ENCODE measurements at places on chromosomes 3 and 15.

DNA sequence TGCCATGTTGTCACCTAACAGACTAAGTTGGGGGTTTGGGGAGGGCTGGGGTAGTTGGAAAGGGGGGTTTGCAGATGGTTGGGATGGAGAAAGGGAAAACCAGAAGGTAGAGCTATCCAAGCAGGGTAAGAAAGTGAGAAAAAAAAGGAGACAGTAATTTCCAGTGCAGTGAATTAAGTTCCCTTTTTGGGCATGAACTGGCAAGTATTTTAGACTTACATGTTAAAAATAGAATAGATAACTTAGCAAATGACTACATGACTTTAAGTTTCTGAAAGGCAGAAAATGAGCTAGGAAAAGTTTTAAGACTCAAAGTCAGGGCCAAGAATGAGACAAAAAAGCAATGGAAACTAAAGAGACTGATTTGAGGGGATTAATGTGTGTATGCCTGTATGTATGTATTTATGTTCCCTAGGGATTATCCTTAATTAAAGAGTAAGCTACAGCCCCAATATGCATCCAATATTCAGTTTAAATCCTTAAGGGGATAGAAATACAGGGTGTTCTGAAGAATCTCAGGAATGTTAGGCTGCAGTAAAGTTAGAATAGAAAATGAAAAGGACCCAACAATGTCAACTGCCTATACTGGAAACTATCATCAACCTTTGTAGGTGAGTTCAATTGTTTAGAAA lies 285.2 kb upstream of the MME start:
- no peak for DNase-seq

GRCh38 chr3:28286595-28286994 lies 45.2 kb downstream of the CMC1 start:
- DNase-seq: peak; percentile 64

DNA sequence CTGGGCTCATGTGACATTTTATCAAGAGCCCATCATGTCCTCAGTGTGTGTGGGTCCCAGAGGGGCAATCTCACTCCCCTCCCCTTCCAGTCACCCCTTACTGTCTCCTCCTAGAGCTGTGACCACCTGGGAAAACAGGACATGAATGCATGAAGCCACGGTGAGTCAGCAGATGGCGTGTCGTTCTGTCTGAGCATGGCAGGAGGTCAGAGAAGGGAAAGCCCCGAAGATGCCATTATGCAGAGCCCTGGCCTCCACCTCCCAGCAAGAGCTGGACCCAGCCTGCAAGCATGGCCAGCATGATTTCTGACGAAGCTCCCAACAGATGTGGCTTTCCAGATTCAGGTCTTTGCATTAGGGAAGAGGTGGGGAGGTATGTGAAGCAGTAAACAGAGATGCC lies 118.5 kb downstream of the TLE3 start:
- no peak for DNase-seq

DNA sequence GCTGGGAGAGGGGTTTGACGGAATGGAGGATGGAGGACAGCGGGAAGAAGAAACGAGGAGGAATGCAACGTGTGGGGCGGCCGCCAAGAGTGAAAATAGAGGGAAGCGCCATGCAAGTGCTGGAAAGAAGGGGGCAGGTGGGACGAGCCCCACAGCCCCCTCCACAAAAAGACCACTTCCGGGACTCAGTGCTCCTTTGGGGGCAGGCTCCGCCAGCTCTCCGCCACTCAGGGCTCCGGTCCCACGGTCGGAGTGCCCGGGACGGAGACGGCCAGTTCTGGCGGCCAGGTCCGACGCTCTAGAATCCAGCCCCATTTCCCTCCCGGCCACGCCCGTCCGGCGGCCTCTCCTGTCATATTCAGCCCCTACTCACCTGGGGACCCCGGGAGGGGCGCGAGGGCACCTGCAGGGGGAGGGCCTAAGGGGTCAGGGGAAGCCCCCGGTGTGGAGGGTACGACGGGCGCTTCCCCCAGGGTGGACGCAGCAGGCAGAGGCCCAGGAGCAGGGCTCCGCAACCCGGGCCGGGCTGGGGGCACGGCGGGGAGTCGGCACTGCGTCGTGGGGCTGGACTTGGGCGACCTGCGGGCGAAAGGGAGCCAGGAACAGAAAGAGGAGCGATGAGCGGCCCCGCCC lies 25.5 kb upstream of the CSPG4 start:
- no peak for DNase-seq

DNA sequence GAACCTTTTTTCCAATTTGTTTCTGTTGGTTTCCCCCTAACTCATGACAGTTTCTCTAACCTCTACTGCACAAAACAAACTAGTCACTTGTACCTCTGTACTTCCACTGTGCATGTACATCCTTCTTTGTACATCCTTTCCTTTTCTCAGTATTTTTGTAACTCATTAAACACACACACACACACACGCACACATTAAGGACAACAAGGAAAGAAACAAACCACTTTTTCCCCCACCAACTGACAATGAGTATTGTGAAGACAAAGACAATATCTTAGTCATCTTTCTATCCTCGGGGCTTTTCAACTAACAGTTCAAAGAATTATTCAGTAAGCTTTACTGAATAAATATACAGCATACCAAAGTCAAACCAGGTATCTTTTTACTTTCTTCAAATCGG lies 170.5 kb downstream of the VPS13C start:
- DNase-seq: no peak

- no peak for DNase-seq
Measured at GRCh38 chr3:64257100-64257755, 32.0 kb upstream of the PRICKLE2 start.

- DNase-seq: no peak
Measured at GRCh38 chr15:65936282-65936681, 67.0 kb downstream of the RAB11A start.

DNA sequence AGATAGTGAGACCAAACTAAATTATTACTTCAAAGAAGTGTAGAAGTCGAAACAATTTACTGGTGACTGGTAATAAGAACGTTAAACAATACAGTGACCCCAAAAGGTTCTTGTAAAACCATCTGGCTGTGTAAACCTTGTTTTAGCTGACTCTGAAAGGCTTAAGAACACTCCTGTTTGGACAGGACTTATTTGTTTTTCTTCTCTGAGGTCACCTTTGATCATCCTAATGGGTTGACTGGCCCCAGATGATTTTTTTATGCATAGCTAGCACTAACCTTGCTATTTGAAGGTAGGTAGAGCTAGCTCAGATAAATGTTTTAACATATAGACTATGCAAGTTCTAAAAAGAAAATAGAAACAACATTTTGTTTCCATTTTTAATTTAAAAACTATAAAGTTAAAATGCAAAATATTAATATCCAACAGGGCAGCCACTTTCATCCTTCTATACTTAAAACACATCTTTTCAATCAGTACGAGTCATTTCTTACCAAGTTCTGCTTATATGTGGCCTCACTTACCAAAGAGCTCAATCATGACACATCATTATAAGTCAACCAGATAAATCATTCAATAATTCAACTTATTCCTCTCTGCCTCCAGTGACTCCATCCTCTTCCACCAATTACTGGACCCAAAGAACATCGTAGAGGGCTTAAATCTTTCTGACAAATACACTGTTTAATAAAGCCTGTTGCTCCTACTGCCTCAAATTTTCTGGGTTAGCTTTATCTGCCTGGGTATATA lies 158.8 kb downstream of the SSR3 start:
- peak; percentile 75 for DNase-seq

DNA sequence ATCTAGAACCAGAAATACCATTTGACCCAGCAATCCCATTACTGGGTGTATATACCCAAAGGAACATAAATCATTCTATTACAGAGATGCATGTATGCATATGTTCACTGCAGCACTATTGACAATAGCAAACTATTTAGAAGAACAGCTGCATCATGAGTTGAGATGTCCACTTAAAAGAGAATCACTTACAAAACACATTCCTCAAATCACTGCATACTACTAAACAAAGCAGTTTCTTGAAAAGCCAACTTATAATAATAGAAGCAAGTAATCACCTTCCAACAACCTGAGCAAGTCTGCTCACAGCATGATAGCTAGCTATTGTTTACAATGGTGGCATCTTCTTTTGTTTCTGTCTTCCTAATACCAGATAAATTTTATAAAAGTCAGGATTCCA lies 454.7 kb upstream of the ADAMTS9 start:
- DNase-seq: no peak

GRCh38 chr3:138941259-138941885 lies 5.6 kb downstream of the FOXL2 start:
- DNase-seq: peak; percentile 61

GRCh38 chr3:104510131-104510849 lies 856.4 kb upstream of the ALCAM start:
- no peak for DNase-seq

DNA sequence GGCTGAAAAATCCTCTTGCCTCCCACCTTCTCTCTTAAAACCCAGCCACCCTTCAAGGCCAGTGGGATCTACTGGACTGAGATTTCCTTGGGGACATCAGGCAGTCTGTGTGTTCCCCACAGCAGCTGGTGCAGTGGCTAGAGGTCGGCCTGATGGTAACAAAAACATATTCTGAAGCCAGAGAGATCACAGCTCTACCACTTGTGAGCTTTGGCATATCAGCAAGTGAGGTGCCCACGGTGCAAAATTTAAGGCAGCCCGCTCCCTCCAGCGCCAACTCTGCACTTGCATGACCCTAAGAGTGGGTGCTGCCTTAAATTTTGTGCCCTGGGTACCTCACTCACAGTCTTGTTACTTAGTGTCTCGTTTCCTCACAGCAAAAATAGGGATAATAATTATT lies 97.2 kb downstream of the MESD start:
- DNase-seq: no peak

DNA sequence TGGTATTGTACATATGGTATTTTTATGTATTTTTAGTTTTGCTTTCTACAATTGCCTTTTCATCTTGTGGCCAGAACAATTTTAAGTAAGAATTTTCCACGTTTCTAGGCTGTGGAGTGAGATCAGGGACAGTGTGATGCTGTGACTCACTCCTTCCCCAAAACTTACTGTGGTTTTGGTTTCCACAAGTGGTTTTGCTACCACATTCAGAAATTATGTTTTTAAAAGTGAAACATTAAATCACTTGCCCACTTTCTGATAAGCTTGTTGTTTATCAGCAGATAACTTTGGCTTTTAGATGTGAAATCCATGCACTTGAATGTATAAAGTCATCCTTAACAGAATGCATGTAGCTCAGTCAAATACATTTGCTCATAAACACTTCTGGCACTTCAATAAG lies 192.2 kb upstream of the THRB start:
- DNase-seq: peak; percentile 61

- DNase-seq: no peak
Measured at GRCh38 chr3:161452179-161452578, 44.4 kb upstream of the OTOL1 start.

GRCh38 chr3:171753025-171753472 lies 57.2 kb downstream of the PLD1 start:
- no peak for DNase-seq

DNA sequence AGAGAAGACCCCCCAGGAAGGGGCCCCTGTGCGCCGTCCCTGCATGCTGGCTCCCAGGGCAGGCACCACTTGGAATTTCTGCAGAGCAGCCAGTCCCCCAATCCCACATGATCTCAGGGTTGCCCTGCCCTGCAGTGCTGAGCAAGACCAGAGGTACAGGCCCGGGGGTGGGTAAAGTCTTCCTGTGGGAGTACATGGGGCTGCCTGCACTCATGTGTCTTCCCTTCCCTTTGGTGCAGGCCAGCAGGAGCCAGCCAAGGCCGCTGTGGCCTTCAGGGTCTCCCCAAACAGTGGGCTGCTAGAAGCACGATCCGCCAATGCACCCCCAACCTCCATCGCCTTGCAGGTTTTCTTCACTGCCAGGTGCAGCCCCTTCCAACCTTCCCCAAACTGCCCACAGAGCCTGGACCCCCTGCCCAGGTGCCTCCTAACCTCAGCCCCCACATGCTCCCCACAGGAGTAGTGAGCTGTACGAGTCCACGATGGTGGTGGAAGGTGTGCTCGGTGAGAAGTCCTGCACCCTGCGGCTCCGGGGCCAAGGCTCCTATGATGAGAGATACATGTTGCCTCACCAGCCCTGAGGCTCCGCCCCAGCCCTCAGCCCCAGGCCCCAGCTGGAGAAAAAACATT lies 15.0 kb downstream of the ACAA1 start:
- no peak for DNase-seq

DNA sequence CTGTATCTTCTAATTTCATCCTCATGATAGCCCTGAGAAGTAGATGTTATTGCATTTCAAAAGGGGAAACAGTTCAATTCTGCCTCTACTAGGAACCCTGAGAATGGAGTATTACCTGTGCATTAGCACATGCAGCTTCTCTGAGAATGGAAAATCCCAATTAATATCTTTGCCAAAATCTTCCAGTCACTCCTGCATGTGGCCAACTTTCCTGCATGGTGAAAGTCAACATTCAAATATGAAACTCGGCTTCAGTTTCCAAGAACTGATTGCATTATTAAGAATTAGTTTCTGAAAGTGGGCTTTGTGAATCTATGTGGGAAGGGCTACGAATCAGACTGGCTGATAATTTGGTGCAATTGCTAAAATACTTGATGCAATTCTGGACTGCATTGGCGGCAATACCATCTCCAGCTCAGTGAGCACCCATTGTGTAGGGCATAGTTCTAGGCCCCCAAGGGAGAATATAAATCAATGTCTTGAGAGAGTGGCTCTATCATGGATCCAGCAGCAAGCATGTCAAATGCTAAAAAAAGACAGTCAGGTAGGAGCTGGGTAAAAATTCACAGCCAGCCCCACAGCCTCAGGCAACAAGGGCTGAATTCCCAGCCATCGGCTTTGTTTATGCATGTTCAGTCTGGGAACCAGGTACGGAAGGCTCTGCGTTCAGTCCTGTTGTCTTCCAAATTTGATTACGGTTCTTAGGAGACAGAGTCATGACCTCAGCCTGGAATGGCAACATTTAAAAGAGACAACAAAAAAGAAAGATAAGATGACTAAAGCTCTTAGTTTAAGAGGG lies 18.8 kb upstream of the BCL6 start:
- no peak for DNase-seq

DNA sequence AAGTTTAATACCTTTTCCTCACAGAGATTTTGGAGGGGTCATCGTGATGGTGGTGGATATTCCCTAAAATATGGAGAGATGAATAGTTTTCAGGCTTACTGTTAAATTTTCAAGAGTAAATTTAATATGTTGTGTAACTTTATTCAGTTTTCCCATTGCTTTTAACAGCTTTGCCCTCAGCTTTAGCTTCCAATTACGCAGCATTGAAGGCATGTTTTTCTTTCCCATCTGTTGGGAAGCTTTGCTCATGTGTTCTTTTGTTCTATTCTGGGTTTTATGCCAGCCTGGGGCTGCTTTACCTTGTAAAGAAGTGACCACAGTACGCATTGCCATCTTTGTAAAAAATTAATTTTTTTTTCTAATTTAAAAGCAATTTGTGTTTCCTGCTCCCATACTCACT lies 151.5 kb downstream of the B3GALNT1 start:
- DNase-seq: no peak

GRCh38 chr3:183631715-183632114 lies 3.7 kb upstream of the KLHL24 start:
- no peak for DNase-seq

GRCh38 chr15:101053261-101053660 lies 134.1 kb downstream of the LRRK1 start:
- DNase-seq: no peak

Measured in HCEC 1CT (cell line).